ENCODE measurements at places on chromosomes 6 and 20.

DNA sequence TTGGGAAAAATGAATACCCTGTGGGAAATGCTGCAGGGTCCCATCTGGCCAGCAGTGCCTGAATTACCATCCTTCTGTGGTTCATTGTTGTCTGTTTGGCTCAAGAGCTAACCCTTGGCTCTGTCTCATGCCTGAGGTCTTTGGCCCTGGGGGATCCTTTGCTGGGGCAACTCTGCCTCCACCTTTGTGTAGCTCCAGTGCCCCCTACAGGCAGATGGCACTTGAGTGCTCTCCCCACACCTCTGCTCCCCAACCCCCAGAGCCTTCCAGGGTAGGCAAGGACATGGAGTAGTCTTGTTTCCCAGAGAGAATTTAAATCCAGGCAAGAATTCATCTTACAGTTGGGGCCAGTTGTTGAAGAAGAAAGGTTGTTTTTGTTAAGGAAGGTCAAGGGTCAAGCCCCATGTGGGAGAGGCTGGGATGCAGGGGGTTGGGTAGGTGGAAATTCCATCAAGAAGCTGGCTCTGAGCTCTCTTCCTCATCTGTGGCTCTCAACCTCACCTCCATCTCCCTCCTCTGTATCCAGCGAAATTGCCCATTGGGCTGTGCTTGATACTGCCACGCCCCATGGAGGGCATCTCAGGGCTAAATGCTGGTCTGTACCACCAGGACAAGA, 44.2 kb downstream of the ZNF831 start:
- DNase-seq = peak; percentile 88

- no peak for DNase-seq
Observed at GRCh38 chr6:94769197-94769596, 808.1 kb upstream of the MANEA start.

- no peak for DNase-seq
Observed at GRCh38 chr6:32393665-32394420, 13.1 kb downstream of the BTNL2 start.

DNA sequence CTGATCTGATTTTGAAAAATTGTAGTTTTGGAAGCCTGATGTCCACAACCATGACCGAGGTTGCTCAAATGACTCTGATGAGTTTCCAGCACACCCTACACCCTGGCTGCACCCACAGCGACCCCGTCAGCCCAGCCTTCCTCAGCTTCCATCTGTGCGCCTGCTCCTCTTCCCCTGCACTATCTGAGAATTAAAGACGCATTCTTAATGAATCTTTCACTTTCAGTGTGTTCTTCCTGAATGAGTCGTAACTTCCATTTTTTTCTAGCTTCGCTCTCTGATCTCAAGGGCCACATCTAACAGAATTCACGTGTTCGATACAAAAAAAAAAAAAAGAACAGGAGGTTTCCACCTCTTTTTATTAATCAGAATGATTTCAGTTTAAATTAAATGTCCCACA, 21.3 kb upstream of the RREB1 start:
- DNase-seq = peak; percentile 54

- no peak for DNase-seq
Observed at GRCh38 chr20:521860-522259, 21.7 kb downstream of the CSNK2A1 start.

DNA sequence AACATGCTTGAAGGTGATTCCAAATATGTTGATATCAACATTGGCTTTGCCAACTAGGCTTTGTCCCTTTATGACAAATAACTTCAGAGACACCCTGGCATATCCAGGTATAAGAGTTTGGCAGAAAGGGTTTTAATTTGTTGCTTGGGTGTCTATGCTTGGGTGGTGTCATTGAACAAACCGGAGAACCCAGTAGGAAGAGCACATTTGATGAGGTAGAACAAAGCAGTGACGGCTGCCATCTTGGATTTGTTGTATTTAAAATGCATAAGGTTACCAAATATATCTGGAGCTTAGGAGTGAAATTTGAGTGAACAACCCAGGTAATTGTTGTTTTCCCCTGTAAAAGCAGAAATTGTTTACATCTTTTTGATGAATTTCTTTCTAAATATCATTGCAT, 503.7 kb upstream of the JARID2 start:
- DNase-seq = peak; percentile 20

GRCh38 chr20:58749979-58750378, 57.4 kb downstream of the NPEPL1 start:
- DNase-seq = no peak

- DNase-seq = no peak
Observed at GRCh38 chr6:17042422-17043147, 59.3 kb upstream of the STMND1 start.

- DNase-seq = no peak
Observed at GRCh38 chr6:100168148-100168547, 174.1 kb upstream of the MCHR2 start.

GRCh38 chr6:138572167-138572875, 73.0 kb upstream of the NHSL1 start:
- no peak for DNase-seq

DNA sequence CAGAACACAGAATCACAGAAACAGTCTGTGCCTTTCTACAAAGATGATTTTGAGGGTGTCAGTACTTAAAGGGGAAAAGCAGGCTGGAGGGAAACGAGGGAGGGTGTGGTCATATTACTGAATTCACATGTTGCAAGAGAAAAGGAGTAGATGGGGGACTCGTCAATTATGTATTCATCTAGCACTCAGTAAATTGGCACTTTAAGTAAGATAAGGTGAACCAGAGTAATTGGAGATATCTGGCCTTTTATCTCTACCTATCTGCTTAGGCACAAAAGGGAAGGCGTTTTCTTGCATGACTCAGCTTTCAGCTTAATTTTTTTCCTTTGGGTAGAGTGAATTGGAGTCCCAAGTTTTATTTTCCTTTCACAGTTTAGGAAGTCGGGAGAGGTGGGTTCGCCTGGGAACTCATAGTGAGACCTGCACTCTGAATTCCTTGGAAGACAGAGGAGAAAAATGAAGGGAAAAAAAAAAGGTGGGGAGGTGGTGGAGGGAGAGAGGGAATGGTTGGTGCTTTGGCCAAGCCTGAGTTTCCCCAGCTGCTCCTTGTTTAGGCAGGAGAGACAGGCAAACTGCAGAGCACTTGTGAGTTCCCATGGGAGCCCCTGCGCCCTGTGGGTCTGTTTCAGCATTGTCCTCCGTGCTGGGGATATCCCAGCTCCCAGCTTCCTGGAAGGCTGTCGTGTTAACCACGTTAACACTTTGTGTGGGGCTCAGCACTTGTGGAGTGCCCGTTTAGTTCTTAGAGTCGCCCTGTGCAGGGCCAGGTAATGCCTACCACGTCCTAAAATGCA, 19.7 kb upstream of the GTSF1L start:
- DNase-seq = no peak

GRCh38 chr6:151095538-151096254, 144.1 kb upstream of the AKAP12 start:
- DNase-seq = no peak

GRCh38 chr6:145621776-145622175, 113.5 kb downstream of the EPM2A start:
- DNase-seq = no peak

- DNase-seq = no peak
Observed at GRCh38 chr6:19632230-19632629, 204.9 kb upstream of the ID4 start.

- no peak for DNase-seq
Observed at GRCh38 chr6:152905551-152906299, 77.1 kb downstream of the FBXO5 start.

DNA sequence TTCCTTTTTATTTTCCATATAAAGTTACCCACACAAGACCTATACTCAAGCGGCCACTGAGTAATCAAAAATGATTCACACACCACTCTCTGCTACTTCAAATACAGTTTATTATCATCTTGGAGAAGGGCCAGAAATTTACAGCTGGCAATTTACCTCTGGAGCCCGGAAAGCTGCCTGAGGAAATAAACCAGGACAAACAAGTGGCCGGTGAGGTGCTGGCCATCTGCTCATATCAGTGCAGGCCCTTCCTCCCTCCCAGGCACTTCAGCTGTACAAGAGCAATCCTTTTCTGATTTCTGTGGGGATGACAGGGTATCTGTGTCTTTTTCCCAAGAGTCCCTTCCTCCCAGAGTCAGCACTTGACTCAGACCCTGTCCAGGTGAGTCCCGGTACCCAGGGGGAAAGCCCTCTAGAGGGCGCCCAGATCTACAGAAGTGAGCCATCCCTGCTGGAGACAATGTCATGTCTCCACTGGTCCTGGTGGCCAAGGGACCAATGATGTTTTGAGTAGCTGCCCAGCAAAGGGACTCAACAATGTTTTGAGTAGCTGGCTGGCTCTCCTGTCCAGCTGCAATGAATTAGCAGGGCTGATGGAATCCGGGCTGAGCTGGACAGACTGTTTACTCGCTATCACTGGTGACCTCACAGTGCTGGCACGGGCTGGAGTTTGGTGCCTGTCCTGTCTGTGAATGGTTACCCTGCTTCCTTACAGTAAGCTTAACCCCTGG, 23.6 kb downstream of the LRP11 start:
- peak; percentile 74 for DNase-seq

- no peak for DNase-seq
Observed at GRCh38 chr6:27130668-27131428, 116.7 kb upstream of the PRSS16 start.

GRCh38 chr6:129776542-129777330, 66.8 kb upstream of the ARHGAP18 start:
- DNase-seq = no peak

GRCh38 chr6:129872586-129872985, 11.5 kb upstream of the TMEM244 start:
- no peak for DNase-seq

DNA sequence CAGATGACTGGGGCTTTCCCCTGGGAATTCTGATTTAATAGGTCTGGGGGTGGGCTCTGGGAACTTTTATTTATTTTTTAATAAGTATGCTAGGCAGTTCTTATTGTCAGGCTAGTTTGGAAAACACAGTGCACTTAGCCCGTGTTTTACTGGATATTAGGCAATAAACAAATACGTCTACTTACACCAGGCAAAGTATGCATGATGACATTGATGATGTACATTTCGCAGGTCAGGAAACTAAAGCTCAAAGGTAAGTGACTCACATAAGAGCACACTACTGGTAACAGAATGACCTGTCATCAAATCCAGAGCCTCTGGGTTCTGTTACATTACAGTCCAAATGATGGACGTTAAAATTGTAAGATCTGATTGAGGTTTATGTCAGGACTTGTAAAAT, 144.4 kb upstream of the EXOC2 start:
- no peak for DNase-seq

DNA sequence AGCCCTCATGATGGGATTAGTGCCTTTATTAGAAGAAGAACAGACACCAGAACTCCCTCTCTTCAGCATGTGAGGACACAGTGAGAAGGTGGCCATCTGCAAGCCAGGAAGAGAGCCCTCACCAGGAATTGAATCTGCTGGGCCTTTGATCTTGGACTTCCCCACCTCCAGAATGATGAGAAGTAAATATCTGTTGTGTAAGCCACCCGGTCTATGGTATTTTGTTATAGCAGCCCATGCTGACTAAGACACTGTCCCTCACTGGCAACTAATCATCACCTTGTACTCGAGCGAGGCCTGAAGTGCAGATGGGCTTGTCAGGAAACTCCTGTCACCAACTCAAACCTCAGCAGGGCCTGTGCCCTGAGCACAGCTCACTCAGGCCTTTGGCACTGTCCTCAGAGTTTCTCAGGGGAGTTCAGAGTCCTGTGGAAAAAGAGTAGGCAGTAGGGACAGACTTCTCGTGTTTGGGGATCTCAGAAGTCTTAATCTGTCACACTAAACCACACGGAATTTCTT, 62.0 kb downstream of the UST start:
- DNase-seq = no peak

GRCh38 chr20:13013411-13013810, 4.6 kb downstream of the SPTLC3 start:
- no peak for DNase-seq

GRCh38 chr6:156427345-156427744, 349.8 kb upstream of the ARID1B start:
- DNase-seq = no peak

- DNase-seq = no peak
Observed at GRCh38 chr6:84462698-84463097, 235.3 kb upstream of the CEP162 start.

DNA sequence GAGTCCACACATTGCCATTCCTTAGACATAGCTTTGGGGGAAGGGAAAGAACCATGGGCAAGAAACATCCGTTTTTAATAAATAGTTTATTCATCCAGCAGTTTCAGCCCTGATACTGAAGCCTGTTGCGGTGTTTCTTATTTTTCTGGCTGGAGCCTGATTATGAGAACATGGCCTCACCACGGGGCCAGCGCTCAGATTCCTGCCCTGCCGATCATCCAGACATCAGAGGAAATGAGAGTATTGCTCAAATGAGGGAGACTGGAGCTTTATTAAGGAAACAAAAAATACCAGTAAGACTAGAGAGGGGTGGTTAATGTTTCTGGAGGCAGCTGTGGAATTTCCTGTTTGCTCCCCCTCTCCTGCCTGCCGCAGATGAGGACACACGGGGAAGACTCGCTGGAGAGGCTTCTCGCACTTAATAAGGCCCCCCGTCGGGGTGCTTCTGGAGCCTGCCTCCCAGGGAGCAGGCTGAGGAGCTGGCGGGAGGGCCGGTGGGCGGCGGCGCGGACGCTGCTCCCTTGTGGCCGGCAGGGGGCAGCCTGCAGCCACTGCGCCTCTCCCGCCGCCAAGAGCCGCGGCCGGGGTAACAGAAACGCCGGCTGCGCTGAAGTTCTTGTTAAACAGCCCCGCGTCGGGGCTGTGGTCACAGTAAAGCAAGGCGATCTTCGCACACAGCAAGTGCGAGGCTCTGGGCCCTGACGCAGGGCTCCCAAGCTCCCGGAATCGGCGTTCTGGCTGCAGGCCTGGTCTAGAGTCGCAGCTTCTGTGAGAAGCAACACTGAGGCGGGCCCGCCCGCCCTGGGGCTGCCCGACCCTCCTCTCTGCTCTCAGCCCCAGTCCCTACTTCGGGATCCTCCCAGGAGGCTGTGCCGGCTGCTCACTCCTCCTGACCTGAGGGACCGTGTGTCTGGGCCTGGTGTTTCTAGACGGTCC, 17.5 kb downstream of the LEMD2 start:
- DNase-seq = peak; percentile 75

- no peak for DNase-seq
Observed at GRCh38 chr6:135084001-135084915, 29.6 kb upstream of the HBS1L start.

- DNase-seq = peak; percentile 53
Observed at GRCh38 chr6:149862922-149863697, 1.0 kb downstream of the LRP11 start.

DNA sequence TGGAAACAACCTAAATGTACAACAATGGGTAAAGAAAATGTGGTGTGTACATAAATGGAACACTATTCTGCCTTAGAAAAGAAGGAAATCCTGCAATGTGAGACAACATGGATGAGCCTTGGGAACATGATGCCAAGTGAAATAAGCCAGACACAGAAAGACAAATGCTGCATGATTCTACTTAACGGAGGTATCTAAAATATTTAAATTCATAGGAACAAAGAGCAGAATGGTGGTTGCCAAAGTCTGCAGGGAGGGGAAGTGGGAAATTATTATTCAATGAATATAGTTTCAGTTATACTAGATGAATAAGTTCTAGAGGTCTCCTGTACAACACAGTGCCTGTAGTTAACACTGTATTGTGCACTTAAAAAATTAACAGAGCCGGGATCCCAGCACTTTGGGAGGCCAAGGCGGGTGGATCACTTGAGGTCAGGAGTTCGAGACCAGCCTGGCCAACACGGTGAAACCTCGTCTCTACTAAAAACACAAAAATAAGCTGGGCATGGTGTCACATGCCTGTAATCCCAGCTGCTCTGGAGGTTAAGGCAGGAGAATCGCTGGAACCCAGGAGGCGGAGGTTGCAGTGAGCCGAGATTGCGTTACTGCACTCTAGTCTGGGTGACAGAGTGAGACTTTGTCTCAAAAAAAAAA, 71.4 kb upstream of the SNX9 start:
- no peak for DNase-seq

Measured in stimulated activated CD8-positive, alpha-beta memory T cell treated with anti-CD3 and anti-CD28 coated beads, Interleukin-4, amount 100 ng/mL, for 48 hours (primary cell).